GM23248 (cell line): ENCODE measurements at places on chromosomes 7 and 10. TPM values are rescaled to one million over a fixed set of nuclear protein-coding genes. Genes with fewer than 3 reads are reported as not detected.

DNA sequence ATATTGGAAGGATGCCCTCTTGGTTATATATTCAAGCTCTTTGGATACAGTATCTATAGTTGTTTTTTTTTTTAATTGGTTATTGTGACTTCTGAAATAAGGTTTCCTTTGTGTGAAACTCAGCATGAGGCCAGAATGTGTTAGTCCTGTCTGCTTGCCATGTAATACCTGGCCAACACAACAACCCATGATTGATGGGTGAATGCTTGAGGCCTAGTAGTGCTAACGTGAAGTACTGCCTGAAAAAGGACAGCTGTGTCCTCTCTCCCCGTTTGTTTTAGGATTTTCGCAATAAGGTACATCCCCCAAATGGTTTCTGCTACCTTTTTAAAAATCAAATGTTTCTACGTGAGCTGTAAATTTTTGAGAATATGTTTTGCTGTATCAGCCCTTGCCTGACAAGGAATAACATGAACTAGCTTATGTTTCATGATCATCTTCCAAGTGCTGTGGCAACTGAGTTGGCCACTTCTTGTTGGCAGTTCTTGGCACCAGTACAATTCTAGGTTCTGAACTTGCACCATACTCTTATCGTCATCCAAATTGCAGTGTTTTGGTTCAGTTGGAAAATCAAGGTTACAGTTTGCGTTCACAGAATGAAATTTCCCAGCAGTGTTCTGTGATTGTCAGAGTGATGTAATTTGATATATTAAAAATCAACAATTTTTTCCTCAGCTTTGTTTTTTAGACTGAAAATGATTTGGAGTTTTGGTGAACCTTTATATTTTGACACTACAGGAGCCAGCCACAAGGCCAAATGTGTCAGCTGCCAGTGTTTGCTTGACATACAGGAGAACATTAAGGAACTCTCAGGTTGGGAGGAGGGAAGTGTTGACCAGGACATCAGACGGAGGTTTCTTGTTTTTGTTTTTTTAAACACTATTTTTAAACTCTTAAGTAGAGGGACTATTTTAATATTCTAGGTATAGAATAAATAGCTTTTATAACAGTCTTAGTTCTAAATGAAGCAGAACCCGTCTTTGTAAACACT is 13.5 kb upstream of the ASCC1 start:
- H3K4me1 ChIP-seq, result no peaks in the 10 kb centered on the region
- no peak overlapping the region for H3K27ac ChIP-seq

- no peaks in the 10 kb centered on the region for H3K27me3 ChIP-seq
- H3K36me3 ChIP-seq, result peaks cover 75% of the 10 kb centered on the region
- H3K27ac ChIP-seq, result peak overlapping the region; percentile 30
- peak; percentile 68 for DNase-seq
- peaks cover 8% of the 10 kb centered on the region; the same call in 1 of the 2 replicates for H3K4me1 ChIP-seq
Measured at GRCh38 chr7:32921896-32922295, 30.3 kb upstream of the KBTBD2 start.

Gene SEPTIN14
- total RNA-seq, result not detected in 2 replicates

Gene STK32C
- 7.1 and 9.8 TPM in 2 replicates for total RNA-seq

Gene CYCS
- total RNA-seq, result 51.6 and 56.9 TPM in 2 replicates

GRCh38 chr10:89278034-89278535 is 23.8 kb upstream of the IFIT2 start:
- peak overlapping the region; percentile 58 for H3K4me3 ChIP-seq
- peaks cover 86% of the 10 kb centered on the region for H3K4me1 ChIP-seq
- DNase-seq, result peak; percentile 96
- peak overlapping the region; percentile 94 for H3K27ac ChIP-seq

DNA sequence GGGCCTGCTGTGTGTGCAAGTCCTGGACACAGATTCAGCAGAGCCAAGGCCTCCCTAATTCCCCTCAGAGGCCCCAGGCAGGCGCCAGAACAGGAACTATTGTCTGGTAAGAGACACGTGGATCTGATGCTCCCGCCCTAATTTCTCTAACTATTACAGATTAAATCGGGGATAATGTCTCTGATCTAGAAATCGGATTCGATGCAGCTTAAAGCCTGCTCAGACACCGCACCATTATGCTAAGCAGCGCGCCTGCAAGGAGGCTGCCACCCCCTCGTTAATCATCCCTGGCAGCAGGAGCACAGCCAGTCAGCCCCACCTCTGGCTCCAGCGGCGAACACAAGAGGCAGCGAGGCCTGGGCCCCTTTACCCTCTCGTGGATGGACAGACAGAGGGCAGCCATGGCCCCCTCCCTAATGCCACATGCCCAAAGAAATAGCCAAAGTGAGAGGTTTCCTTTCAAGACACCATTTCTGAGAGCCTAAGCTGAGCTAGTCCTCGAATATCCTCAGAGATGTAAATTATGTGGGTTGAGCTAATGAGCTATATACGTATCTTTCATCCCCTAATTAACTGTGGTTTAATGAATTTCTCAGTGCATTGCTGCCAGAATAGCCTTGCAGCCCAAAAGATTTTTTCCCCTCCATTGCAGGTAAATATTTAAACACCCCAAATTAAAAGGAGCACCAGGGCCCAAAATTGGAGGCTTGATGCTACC is 122.1 kb downstream of the GRID1 start:
- no peaks in the 10 kb centered on the region for H3K4me1 ChIP-seq
- H3K4me3 ChIP-seq, result no peak overlapping the region
- DNase-seq, result no peak
- H3K27ac ChIP-seq, result no peak overlapping the region

Gene LIPK
- not detected in 2 replicates for total RNA-seq

DNA sequence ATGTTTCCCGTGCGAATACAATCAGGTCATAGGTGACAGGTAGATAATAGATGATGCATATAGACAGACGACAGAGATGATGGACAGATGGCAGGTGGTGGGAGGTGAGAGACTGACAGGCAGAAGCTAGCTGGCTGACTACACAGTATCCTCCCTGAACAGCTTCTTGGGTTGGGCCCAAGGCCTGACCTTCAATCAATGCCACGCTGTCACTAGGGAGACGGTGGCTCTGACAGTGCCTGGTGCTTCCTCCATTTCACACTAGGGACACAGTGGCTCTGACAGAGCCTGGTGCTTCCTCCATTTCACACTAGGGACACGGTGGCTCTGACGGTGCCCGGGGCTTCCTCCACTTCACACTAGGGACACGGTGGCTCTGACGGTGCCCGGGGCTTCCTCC is 200.1 kb downstream of the DIP2C start:
- no peaks in the 10 kb centered on the region for H3K27me3 ChIP-seq
- H3K36me3 ChIP-seq, result no peaks in the 10 kb centered on the region
- no peak for DNase-seq
- H3K4me1 ChIP-seq, result peaks cover 24% of the 10 kb centered on the region
- no peak overlapping the region for H3K4me3 ChIP-seq
- H3K27ac ChIP-seq, result no peak overlapping the region

Gene DKK1
- total RNA-seq, result 505 and 558 TPM in 2 replicates

DNA sequence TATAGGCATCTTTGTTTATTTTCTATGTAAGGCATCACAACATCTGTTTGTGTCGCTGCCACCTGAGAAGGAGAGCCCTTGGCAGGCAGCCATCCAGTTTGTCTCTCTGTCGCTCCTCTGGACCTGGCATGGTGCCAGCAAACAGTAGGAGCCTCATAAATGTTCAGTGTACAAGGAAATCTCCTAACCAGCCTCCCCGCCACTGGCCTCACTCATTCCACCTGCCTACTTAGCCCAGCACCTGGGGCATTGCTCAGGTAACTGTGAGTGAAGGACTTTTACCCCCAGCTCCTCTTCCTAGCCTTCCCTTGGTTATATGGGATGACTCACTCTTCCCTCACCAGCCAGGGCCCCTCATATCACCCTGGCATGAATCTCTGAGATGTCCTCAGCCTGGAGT is 61.7 kb upstream of the NPTX2 start:
- DNase-seq, result no peak
- no peaks in the 10 kb centered on the region for H3K36me3 ChIP-seq
- H3K4me3 ChIP-seq, result no peak overlapping the region
- H3K27ac ChIP-seq, result no peak overlapping the region

Gene DCLRE1A
- 3.2 and 4.0 TPM in 2 replicates for total RNA-seq

- no peaks in the 10 kb centered on the region for H3K36me3 ChIP-seq
- peak overlapping the region; percentile 24; the same call in 1 of the 2 replicates for H3K27ac ChIP-seq
- no peaks in the 10 kb centered on the region for H3K27me3 ChIP-seq
Measured at GRCh38 chr7:27064661-27065060, 31.1 kb downstream of the HOXA1 start.

- no peak overlapping the region for H3K27ac ChIP-seq
- H3K36me3 ChIP-seq, result no peaks in the 10 kb centered on the region
- DNase-seq, result no peak
- no peaks in the 10 kb centered on the region for H3K4me1 ChIP-seq
- H3K4me3 ChIP-seq, result no peak overlapping the region
Measured at GRCh38 chr7:1283337-1283736, 50.7 kb downstream of the UNCX start.

- no peak overlapping the region for H3K27ac ChIP-seq
- no peaks in the 10 kb centered on the region for H3K4me1 ChIP-seq
- DNase-seq, result no peak
Measured at GRCh38 chr7:108581655-108582491, 12.2 kb downstream of the DNAJB9 start.

Gene ACHE
- not detected in 2 replicates for total RNA-seq

DNA sequence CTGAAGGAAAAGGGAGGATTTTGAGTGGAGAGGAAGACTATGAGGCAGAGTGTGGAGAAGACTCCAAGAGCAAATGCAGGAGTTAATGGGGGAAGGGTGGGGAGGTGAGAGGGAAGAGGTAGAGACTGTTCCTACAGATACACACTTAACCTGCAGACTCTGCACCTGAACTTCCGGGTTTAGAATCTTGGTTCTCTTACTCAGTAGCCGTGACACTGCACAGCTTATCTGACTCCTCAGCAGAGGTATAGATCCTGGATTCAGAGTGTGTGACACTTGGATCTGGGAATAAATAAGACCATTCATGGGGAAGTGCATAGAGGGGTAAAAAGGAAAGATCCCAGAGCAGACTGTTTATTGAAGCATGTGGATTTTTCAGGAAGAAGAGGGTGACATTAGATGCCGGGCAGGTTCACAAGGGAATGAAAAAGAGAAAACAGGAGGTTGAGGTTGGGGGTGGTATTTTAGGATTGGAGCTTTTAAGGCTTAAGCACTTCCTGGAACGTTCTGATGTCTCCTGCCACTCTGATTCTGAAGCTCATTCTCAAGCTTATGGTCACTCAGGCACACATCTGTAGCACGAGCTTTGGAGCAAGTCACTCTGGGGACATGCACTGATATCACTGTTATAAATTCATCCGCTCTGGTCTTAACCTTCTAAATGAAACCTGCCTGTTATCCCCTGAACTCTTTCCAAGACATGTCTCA is 5.7 kb upstream of the ZC3HAV1L start:
- no peak for DNase-seq
- no peak overlapping the region for H3K4me3 ChIP-seq
- no peak overlapping the region for H3K27ac ChIP-seq
- peaks cover 6% of the 10 kb centered on the region; the same call in 1 of the 2 replicates for H3K36me3 ChIP-seq
- H3K4me1 ChIP-seq, result no peaks in the 10 kb centered on the region

GRCh38 chr10:21176934-21177480 is 279.9 kb upstream of the NEBL start:
- H3K4me3 ChIP-seq, result no peak overlapping the region
- no peaks in the 10 kb centered on the region for H3K4me1 ChIP-seq
- H3K27ac ChIP-seq, result no peak overlapping the region
- no peak for DNase-seq
- H3K36me3 ChIP-seq, result no peaks in the 10 kb centered on the region

Gene HIF1AN
- total RNA-seq, result 5.4 and 9.8 TPM in 2 replicates

- H3K36me3 ChIP-seq, result no peaks in the 10 kb centered on the region
- H3K27ac ChIP-seq, result no peak overlapping the region
- H3K4me3 ChIP-seq, result no peak overlapping the region
- no peaks in the 10 kb centered on the region for H3K27me3 ChIP-seq
- no peaks in the 10 kb centered on the region for H3K4me1 ChIP-seq
Measured at GRCh38 chr7:138645284-138645683, 55.9 kb downstream of the SVOPL start.

DNA sequence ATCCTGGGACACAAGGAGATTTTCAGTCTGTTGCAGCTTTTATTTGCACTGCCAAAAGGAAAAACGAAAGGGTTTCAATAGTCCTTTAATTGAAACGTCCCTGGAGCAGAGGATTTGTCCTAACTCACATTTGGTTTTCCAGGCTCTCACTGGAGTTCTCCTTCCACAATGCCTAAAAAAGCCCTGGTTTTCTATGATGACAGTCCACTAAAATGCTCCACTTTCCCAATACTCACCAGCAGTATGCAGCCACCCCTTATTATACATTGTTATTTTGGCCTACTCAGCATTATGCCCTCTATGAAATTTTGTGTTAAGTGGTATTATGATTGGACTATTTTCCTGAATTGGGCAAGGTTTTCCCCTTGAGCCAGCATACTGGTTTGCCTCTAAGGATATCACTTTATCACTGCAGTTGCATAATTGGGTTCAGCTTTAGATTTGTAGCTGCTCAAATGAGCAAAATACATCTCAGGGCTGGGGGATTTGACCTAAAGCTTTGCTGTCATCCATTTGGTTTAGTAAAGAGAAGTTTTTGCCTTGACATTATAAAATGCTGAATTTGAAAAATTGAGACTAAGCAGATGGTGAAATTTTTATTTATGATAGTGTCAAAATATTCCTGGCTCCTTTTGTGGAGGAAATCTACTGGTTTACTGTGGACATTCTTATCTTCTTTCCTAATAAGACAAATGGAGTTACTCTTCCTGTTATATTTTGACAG is 239.2 kb downstream of the RNLS start:
- no peak overlapping the region for H3K27ac ChIP-seq
- H3K4me1 ChIP-seq, result no peaks in the 10 kb centered on the region
- peak; percentile 0 for DNase-seq

GRCh38 chr7:1432411-1433082 is 26.7 kb downstream of the MICALL2 start:
- H3K4me1 ChIP-seq, result no peaks in the 10 kb centered on the region
- no peaks in the 10 kb centered on the region for H3K36me3 ChIP-seq
- no peak overlapping the region for H3K27ac ChIP-seq
- no peak overlapping the region for H3K4me3 ChIP-seq
- peak; percentile 62 for DNase-seq
- no peaks in the 10 kb centered on the region for H3K27me3 ChIP-seq

- H3K36me3 ChIP-seq, result no peaks in the 10 kb centered on the region
- no peak overlapping the region for H3K27ac ChIP-seq
- peaks cover 14% of the 10 kb centered on the region for H3K4me1 ChIP-seq
- no peaks in the 10 kb centered on the region for H3K27me3 ChIP-seq
Measured at GRCh38 chr7:7707806-7708205, 10.6 kb downstream of the RPA3 start.

DNA sequence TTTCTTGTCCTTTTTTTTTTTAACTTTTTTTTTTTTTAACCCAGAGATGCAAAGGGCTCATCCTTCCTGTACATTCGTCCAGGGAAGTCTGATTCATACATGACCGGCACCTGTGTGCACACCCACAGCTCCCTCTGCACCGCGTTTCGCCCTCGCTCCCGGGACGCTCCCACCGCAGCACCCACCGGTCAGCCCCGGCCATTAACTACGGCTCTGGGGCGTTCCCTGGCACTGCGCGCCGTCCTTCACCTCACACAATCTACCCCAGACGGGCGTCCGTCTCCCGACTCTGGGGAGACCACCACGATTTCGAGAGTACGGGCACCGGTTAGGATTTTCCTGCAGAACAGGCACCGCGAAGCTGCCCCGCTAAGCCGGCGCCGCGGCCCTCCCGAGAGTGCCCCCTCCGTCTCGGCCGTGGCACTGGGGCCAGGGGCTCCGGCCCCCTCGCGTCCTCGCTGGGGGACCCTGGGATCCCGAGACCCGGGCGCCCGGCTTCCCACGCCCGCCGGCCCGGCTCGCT is 452 bp downstream of the ATE1 start:
- DNase-seq, result peak; percentile 85
- peaks cover 9% of the 10 kb centered on the region for H3K4me1 ChIP-seq
- H3K27me3 ChIP-seq, result no peaks in the 10 kb centered on the region

Gene SPDYE2B
- total RNA-seq, result not detected in 2 replicates
